ENCODE measurements at places on chromosomes 2 and 18.

GRCh38 chr18:35511428-35511827 lies 13.7 kb upstream of the INO80C start:
- DNase-seq, result no peak

DNA sequence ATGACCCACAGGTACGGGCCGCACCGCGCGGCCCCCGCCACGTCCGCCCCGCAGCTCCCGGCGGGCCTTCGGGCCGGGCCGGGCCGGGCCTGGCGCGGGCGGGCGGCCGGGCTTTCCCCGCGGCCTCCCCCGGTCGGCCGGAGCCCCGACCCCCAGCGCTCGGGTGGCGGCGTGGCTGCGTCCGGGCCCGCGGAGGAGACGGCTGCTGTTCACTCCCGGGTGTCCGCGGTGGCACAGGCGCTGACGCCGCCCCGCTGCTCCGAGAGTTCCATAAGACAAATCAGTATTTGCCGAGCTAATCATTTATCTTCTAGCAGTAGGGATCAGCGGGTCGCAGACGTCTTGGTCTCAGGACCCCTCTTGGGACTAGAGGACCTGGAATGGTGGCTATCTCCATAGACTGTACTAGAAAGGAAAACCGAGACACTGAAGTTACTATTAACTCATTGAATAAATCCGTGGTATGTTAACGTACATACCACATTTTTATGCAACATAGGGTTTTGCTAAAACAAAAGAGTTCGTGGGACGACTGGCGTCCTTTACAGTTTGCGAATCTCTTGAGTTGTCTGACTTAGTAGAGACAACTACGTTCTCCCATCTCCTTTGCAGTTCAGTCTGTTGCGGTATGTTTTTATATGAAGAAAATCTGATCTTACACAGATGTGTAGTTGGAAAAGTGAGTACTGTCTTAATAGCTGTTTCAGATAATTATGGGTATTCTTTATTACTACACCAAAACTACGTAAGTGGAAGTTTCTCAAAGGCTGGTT lies 500 bp downstream of the LIMS1 start:
- peak; percentile 63 for DNase-seq

- DNase-seq, result no peak
These were observed 782.6 kb upstream of the FSHR start for GRCh38 chr2:49936965-49937364.

DNA sequence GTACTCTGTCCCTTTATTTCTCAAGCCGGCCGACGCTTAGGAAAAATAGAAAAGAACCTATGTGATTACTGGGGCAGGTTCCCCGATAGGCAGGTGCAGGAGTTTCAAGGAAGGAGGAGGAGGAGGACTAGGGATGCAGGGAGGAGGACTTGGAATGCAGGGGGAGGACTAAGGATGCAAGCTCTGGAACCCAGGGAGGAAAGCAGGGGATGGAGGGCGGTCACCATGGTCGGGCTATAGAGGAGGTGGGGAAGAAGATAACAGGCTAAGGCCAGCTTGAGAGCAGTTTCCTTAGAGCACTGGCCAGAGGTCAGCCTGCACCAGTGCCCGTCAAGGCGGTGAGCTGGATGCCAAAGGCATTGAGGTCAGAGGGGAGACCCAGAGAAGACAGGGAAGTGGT lies 18.7 kb upstream of the B3GNT7 start:
- no peak for DNase-seq

- DNase-seq, result no peak
These were observed 19.8 kb downstream of the NEURL3 start for GRCh38 chr2:96485350-96485749.
